ENCODE measurements at places on chromosomes 2 and 18.

GRCh38 chr2:200449149-200449548 is 60.7 kb downstream of the KCTD18 start:
- DNase-seq: no peak

- DNase-seq: no peak
These were observed 579 bp upstream of the EMX1 start for GRCh38 chr2:72916743-72917137.

GRCh38 chr2:23480957-23481797 is 96.2 kb downstream of the KLHL29 start:
- DNase-seq: no peak

GRCh38 chr2:9424447-9425164 is 1.2 kb downstream of the CPSF3 start:
- no peak for DNase-seq

GRCh38 chr2:179764710-179765109 is 96.7 kb downstream of the ZNF385B start:
- DNase-seq: no peak
